Ascending aorta (tissue), 2 donors: ENCODE measurements at places on chromosomes 7 and 10.

- no peak for DNase-seq
- no peaks in the 10 kb centered on the region for H3K36me3 ChIP-seq
- H3K27me3 ChIP-seq, result no peaks in the 10 kb centered on the region
- H3K27ac ChIP-seq, result no peak overlapping the region
- no peak overlapping the region for H3K4me3 ChIP-seq
Measured at GRCh38 chr10:105207476-105207995, 566.4 kb downstream of the SORCS3 start.

- H3K27me3 ChIP-seq, result no peaks in the 10 kb centered on the region
- no peak overlapping the region for H3K4me3 ChIP-seq
- H3K36me3 ChIP-seq, result peaks cover 12% of the 10 kb centered on the region
- no peak for DNase-seq
Measured at GRCh38 chr10:91935886-91936285, 12.3 kb downstream of the BTAF1 start.

DNA sequence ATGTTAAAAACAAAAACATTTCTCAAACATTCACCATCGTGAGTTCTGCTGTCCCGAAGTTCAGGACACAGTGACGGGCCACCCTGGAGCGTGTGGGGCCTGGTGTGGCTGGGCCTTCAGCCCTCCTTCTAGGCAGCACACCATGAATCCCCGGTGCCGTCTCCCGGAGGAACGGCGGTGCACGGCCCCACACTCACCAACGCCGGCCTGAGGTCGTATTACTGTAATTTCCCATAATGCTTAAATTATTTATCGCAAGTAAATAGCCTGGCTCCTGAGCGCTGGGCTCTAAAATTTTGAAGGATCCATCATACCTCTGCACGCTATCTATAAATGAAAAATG is 1.4 kb downstream of the STK32C start:
- peaks cover 6% of the 10 kb centered on the region for H3K4me1 ChIP-seq
- H3K36me3 ChIP-seq, result no peaks in the 10 kb centered on the region
- no peaks in the 10 kb centered on the region for H3K27me3 ChIP-seq
- peak; percentile 44 for DNase-seq
- H3K27ac ChIP-seq, result no peak overlapping the region
- no peak overlapping the region for H3K4me3 ChIP-seq

- H3K4me3 ChIP-seq, result no peak overlapping the region
- H3K36me3 ChIP-seq, result no peaks in the 10 kb centered on the region
- no peaks in the 10 kb centered on the region for H3K4me1 ChIP-seq
- H3K27ac ChIP-seq, result no peak overlapping the region
- H3K27me3 ChIP-seq, result no peaks in the 10 kb centered on the region
Measured at GRCh38 chr7:85065306-85065705, 121.5 kb downstream of the SEMA3D start.

GRCh38 chr10:43752682-43753081 is 104.0 kb upstream of the ZNF32 start:
- H3K27me3 ChIP-seq, result no peaks in the 10 kb centered on the region
- DNase-seq, result no peak
- no peaks in the 10 kb centered on the region for H3K36me3 ChIP-seq
- no peaks in the 10 kb centered on the region for H3K4me1 ChIP-seq
- no peak overlapping the region for H3K27ac ChIP-seq

- no peak for DNase-seq
- H3K4me1 ChIP-seq, result no peaks in the 10 kb centered on the region
- no peak overlapping the region for H3K27ac ChIP-seq
- no peak overlapping the region for H3K4me3 ChIP-seq
Measured at GRCh38 chr7:121752706-121753105, 120.3 kb upstream of the PTPRZ1 start.

- DNase-seq, result no peak
- no peaks in the 10 kb centered on the region for H3K4me1 ChIP-seq
- H3K27me3 ChIP-seq, result no peaks in the 10 kb centered on the region
- H3K36me3 ChIP-seq, result no peaks in the 10 kb centered on the region
- H3K4me3 ChIP-seq, result no peak overlapping the region
Measured at GRCh38 chr10:128429835-128430513, 303.8 kb upstream of the MKI67 start.

DNA sequence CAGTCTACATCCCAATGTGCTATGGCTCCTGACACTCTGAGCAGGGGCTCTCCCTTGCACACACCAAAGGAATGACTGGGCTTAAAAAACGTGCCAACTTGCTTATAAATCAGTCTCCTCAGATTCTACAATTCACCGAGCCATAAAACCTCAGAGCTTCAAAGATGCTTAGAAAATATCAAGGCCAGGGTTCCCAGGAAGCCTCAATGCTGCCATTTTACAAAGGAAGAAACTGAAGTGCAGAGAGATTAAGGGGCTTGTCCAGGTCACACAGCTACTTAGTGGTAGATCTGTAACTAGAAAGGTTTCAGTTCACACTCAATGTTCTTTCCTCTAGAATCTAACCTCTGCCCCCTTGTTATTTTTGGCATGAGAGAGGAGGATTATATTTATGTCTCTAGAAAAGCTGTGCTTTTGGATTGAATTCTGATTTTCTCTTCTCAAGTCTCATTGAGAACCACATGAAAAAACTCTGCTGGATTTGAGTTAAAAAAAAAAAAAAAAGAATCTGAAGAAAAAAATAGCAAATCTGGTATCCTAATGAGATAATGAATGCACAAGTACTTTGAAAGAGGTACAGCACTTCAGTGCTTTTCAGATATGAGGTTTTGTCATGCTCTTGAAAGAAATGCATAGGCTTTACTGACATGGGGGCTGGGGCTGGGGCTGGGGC is 22.3 kb upstream of the TSPAN33 start:
- no peak overlapping the region for H3K27ac ChIP-seq

DNA sequence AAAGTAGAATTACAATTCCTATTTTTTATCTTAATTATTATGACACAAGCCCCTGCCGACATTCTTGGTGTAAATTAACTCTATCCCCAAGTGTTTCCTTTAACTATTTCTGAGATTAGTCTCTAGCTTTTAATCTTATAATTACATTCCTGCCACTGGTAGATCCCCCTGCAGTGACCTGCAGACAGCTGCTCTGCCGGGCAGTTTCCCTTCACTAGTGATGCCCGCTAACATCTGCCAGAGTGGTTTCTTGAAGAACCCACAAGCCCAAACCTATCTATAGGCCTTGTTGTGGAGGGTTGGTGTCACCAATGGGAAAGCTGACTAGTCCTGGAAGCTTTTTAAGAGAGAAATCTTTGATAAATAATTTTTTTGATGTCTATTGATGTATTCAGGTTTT is 50.0 kb downstream of the ADAM22 start:
- DNase-seq, result no peak
- no peaks in the 10 kb centered on the region for H3K4me1 ChIP-seq
- H3K4me3 ChIP-seq, result no peak overlapping the region
- H3K27me3 ChIP-seq, result no peaks in the 10 kb centered on the region

- H3K4me1 ChIP-seq, result no peaks in the 10 kb centered on the region
- no peak overlapping the region for H3K4me3 ChIP-seq
- no peaks in the 10 kb centered on the region for H3K36me3 ChIP-seq
- H3K27me3 ChIP-seq, result no peaks in the 10 kb centered on the region
- DNase-seq, result no peak
Measured at GRCh38 chr10:127320176-127320575, 123.8 kb upstream of the INSYN2A start.

GRCh38 chr7:84701524-84702306 is 485.1 kb downstream of the SEMA3D start:
- peak; percentile 12 for DNase-seq
- peaks cover 3% of the 10 kb centered on the region for H3K4me1 ChIP-seq
- no peaks in the 10 kb centered on the region for H3K27me3 ChIP-seq
- peak overlapping the region; percentile 55 for H3K27ac ChIP-seq
- H3K4me3 ChIP-seq, result no peak overlapping the region

DNA sequence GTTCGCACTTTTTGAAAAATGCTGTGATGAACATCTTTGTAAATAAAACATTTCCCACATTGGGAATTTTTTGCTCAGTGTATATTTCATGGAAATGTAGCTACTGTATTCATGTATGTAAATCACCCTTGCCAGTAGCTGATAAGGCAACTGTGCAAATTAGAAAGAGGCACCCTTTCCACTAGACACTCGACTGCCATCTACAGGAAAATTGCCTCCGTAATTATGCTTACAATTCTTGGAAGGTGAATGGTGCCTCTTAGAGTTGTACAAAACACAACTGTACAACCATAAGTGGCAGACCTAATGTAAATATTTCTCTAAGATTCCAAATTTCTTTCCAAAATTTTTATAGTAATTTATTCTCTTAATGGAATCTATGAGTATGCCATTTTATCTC is 491.7 kb downstream of the CCSER2 start:
- H3K36me3 ChIP-seq, result no peaks in the 10 kb centered on the region
- H3K27me3 ChIP-seq, result no peaks in the 10 kb centered on the region
- DNase-seq, result no peak
- H3K4me1 ChIP-seq, result no peaks in the 10 kb centered on the region
- no peak overlapping the region for H3K27ac ChIP-seq
- no peak overlapping the region for H3K4me3 ChIP-seq

GRCh38 chr10:11602358-11602757 is 9.1 kb downstream of the USP6NL start:
- no peaks in the 10 kb centered on the region for H3K36me3 ChIP-seq
- H3K27me3 ChIP-seq, result no peaks in the 10 kb centered on the region
- no peak overlapping the region for H3K4me3 ChIP-seq

GRCh38 chr10:91541481-91541880 is 91.4 kb downstream of the PPP1R3C start:
- H3K4me1 ChIP-seq, result no peaks in the 10 kb centered on the region
- H3K4me3 ChIP-seq, result no peak overlapping the region
- H3K27me3 ChIP-seq, result no peaks in the 10 kb centered on the region
- H3K27ac ChIP-seq, result no peak overlapping the region
- no peaks in the 10 kb centered on the region for H3K36me3 ChIP-seq
- no peak for DNase-seq

DNA sequence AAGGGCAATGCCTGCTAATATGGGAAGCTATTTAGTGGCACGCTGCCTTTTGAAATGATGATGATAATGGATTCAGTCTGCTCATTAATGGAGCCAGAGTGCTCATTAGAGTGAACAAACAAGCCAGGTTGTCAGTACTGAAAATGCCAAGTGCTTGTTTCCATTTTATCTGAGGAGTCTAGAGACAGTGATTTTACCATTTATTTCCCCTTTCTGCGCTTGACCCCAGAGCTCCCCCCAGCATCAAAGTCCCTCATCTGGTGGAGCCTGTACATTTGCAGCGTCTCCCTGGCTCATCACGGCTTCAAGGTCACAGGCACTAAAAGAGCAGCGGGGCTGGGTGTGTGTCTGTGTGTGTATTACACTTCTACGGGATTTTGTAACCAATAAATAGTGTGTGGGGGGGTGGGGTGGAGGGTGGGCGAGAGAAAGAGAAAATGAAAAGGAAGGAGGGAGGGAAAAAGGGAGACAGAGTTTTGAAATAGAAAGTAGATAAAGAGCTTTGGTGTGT is 553.8 kb downstream of the TFEC start:
- no peaks in the 10 kb centered on the region for H3K27me3 ChIP-seq
- H3K36me3 ChIP-seq, result no peaks in the 10 kb centered on the region
- H3K27ac ChIP-seq, result no peak overlapping the region

DNA sequence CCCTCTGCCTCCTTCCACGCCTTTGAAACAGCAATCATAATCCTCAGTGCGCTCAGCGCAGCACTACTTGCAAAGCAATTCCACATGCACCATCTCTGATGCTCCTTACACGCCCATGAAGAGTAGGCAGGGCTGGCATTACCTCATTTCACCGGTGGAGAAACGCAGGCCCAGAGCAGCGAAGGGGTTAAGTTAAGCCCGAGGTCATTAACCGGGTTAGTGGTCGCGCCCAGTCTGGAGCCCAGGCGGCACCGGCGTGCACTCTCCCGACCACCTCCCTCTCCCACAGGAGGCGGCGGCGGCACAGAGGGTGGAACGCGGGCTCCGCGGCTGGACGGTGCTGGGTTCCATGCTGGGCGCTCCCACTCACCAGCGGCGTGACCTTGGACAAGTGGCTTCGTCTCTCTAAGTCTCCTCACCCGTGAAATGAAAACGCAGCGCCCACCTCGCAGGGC is 515 bp downstream of the FASTK start:
- peak overlapping the region; percentile 75 for H3K4me3 ChIP-seq
- peak overlapping the region; percentile 96 for H3K27ac ChIP-seq
- peaks cover 24% of the 10 kb centered on the region for H3K4me1 ChIP-seq
- H3K27me3 ChIP-seq, result no peaks in the 10 kb centered on the region

DNA sequence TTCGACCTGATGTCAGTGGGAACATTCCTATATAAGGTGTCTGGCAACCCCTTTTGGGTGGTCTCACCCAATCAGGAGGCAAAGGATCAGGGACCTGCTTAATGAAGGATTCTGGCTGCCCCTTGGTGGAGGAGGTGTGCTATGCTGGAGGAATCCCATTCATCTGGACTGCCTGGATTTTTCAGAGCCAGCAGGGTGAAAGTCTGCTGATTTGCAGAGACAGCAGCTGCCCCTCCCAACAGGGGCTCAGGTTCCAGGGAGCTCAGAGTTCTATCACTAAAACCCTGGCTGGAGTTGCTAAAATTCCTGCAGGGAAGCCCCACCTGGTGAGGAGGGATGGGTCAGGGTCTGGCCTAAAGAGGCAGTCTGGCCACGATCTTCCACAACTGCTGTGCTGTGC is 398.5 kb upstream of the CNTNAP2 start:
- H3K36me3 ChIP-seq, result no peaks in the 10 kb centered on the region
- no peak overlapping the region for H3K4me3 ChIP-seq
- H3K27ac ChIP-seq, result no peak overlapping the region
- no peak for DNase-seq

GRCh38 chr10:49761201-49761788 is 828 bp downstream of the OGDHL start:
- no peaks in the 10 kb centered on the region for H3K4me1 ChIP-seq
- no peak for DNase-seq
- no peaks in the 10 kb centered on the region for H3K36me3 ChIP-seq

DNA sequence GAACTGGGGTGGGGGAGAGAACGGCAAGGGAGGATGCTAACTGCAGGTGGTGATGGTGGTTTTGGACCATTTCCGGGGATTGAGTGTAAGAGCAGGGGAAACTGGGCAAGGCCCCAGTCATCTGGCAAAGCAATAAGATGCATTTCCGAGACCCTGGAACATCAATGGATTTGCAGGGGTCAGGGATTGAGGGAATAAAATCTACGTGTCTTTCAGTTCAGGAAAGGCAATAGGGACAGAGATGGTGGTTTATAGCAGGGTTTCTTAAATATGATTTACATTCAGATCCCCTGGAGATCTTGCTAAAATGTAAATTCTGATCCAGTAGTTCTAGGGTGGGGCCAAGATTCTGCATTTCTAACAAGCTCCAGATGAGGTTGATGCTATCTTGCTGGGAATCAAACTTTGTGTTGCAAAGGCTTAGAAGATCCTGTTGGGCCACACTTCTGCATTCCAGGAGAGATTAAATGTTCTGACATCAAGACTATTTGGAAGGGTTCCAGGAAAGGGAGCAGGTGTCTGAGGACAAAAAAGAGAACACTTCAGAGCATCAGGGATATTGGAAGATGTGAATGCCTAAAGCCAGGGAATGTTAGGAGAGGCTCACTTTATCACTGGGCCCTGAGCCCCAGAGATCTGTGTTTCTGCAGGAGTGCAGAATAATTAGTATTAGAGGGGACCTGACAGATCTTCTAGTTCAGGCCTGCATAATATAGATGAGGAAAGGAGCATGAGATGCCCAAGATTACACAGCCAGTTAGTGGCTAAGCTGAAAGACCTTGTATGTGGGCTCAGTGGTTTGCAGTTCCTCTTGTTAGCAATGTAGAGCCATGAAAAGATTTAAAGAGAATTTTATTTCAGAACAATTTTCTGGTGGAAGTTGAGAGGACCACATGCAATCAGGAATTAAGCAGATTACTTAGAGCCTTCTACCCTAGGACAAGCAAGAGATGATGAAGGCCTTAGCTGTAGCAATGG is 32.4 kb downstream of the BLNK start:
- H3K4me3 ChIP-seq, result no peak overlapping the region
- DNase-seq, result no peak
- no peaks in the 10 kb centered on the region for H3K4me1 ChIP-seq
- H3K36me3 ChIP-seq, result no peaks in the 10 kb centered on the region
- no peaks in the 10 kb centered on the region for H3K27me3 ChIP-seq

- no peaks in the 10 kb centered on the region for H3K4me1 ChIP-seq
- no peaks in the 10 kb centered on the region for H3K36me3 ChIP-seq
- H3K4me3 ChIP-seq, result no peak overlapping the region
- no peak for DNase-seq
Measured at GRCh38 chr7:19378345-19378714, 233.1 kb upstream of the FERD3L start.
